Neural progenitor cell (in vitro differentiated cells): ENCODE measurements at places on chromosomes 13 and 19. TPM values are rescaled to one million over a fixed set of nuclear protein-coding genes. Genes with fewer than 3 reads are reported as not detected.

DNA sequence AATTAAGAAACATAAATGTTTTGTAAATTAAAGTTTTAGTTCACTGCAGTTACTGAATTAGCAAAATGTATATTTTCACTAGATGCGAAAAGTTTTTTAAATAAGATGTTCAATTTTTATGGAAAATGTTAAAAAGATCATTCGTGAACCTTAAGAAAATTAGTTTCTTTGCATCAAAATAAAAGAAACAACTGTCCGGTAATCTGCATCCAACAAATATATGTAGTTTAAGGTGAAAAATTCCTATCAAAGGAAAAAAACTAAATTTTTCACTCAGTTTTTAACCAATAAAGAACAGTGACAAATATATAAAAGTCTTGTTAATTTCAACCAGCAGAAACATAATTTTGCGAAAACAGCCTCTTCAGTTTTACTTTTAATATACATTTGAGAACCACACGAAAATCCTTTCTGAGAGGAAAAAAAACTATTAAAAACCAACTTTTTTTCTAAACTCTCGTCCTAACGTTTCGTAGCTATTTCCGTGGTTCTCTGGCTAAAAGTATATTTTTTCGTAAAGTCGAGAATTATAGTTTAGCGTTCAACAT is 64.5 kb downstream of the KCNRG start:
- DNase-seq: no peak

DNA sequence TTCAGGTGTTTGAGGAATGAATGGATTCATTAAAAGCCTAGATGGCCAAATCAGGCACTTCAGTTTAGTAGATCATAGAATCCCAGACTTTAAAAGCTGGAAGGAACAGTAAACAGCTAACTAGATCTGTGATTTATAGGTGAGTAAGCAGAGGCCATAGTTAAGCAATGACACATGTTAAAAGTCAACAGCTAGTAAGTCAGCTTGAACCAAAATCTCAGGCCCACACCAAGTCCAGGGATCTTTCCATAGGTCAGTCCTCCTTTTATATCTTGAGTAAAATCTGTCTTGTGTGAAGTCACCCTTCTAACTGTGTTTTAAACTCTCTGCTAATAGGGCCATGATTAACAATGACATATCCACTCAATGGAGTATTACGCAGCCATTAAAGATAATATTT is 275.5 kb upstream of the SOX21 start:
- DNase-seq: no peak

DNA sequence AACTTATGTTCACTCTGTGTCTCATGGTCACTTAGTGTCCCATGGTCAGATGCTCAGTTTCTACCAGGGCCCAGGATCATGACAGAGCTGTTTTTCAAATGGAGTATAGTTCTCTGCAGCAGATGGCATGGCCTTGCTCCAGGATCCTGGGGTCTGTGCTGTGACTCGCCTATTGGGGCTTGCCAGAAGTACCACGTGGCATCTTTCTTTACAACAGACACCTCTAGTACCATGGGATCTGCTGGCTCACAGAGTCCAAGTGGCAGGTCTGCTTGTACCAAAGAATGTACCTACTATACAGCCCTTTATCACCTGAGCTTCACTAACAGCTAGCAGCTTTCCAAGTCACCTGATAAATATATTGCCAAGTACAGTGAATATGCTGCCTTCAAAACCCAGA is 6.0 kb upstream of the RNF6 start:
- no peak for DNase-seq

- DNase-seq: no peak
These were observed 41.5 kb downstream of the ZNF787 start for GRCh38 chr19:56079609-56080008.

DNA sequence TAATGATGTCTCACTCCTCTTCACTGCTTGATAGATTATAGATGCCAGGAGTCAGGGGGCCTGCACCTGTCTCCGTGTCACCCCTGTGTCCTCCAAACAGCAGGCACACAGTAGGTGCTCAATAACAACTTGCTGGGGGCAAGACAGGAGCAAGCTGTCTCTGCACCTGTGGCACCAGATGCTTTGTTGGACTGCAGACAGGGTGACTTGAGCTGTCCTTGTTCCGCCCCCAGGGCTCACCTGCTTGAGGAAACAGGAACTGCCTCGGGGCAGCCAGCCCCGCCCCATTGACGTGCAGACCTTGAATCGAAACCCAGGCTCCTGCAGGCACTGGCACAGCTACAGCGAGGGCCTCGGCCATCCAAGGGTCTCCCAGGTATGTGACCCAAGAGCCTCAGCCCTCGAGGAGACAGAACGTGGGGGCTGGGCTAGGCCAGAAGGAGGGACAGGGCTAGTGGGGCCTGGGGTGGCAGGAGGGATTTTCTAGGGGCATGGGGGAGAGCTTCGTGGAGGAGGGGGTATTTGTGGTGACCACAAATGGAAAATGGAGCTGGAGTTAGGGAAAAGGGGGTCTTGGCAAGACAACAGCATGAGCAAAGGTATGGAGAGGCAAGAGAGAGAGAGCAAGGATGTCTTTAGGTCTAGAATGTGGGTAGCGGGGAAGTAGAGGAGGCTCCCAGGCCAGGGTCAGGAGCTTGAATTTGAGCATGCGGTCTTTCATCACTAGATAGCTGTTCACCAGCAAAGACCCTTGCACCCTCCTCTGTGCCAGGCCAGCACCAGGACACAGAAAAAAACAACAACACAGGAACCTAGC is at the start of gene HSH2D:
HSH2D (plus strand) TSS at position 287 of the 817 bp plus-strand sequence. CDS start 5,066 bp downstream, outside the sequence.
- no peak for DNase-seq

GRCh38 chr13:33290421-33290965 is 4.9 kb upstream of the STARD13 start:
- DNase-seq: no peak

GRCh38 chr19:18172331-18173053 is 1.1 kb upstream of the IFI30 start:
- no peak for DNase-seq

DNA sequence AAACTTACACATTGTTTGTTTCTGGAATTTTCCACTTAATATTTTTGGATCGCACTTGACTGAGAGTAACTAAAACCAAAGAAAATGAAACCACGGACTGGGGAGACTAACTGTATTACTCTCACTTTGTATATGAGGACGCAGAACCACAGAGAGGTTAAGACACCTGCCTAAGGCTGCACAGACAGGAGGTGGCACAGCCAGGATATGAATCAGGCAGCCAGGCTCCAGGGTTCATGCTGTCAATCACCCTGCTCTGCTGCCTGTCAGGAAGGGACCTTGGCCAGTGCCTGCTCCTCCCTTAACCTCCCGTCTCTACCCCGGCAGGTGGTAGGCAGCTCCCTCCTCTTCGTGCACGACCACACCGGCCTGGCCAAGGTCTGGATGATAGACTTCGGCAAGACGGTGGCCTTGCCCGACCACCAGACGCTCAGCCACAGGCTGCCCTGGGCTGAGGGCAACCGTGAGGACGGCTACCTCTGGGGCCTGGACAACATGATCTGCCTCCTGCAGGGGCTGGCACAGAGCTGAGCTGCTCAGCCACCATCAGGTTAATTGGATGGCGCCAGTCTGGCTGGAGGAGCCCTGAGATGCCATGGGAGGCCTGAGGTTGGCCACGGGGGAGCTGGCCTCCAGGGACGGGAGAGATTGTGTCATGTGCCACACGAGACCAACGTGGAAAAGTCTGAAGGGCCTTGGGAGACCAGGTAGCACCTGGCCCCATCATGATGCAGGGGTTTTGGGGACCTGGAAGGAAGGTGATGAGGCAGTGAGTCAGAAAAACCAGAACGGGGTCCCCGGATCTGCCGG is 11.0 kb downstream of the ACTMAP start:
- no peak for DNase-seq

DNA sequence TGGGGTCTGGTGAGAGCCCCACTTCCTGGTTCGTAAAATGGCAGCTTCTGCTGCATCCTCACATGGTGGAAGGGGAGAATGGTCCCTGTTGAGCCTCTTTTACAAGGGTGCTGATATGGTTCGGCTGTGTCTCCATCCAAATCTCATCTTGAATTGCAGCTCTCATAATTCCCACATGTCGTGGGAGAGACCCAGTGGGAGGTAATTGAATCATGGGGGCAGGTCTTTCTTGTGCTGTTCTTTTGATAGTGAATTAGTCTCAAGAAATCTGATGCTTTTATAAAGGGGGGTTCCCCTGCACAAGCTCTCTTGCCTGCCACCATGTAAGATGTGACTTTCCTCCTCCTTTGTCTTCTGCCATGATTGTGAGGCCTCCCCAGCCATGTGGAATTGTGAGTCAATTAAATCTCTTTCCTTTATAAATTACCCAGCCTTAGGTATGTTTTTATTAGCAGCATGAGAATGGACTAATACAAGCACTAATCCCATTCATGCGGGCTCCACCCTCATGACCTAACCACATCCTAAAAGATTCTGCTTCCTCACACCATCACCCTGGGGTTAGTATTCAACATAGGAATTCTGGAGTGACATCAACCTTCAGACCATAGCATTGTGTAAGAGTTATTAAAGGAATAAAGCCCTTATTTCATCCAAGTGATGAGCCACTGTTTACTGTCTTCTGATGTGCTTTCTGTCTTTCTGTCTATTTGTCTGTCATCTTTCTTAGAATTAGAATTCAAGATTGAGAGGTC is 159.0 kb upstream of the IRS2 start:
- no peak for DNase-seq

- DNase-seq: no peak
These were observed 19.0 kb upstream of the ACOD1 start for GRCh38 chr13:76929320-76929719.

DNA sequence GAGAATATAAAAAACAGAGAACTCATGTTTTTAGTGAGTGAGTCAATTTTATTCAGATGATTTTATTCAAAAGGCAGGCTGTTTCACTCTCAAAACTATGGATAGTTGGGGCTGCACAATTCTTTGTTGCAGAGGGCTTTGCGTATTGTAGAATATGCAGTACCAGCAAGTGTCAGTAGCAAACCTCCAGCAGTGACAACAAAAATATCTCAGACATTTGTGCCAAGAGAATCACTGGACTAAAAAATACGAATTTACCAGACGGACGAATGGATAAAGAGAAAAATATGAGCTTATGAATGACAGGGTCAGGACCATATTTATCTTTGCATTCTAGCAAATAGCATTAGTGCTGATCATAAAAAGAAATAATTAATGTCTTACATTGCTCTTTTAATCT is 359.1 kb downstream of the FGF14 start:
- DNase-seq: no peak

- DNase-seq: no peak
These were observed 28.9 kb upstream of the EVI5L start for GRCh38 chr19:7801020-7801570.

DNA sequence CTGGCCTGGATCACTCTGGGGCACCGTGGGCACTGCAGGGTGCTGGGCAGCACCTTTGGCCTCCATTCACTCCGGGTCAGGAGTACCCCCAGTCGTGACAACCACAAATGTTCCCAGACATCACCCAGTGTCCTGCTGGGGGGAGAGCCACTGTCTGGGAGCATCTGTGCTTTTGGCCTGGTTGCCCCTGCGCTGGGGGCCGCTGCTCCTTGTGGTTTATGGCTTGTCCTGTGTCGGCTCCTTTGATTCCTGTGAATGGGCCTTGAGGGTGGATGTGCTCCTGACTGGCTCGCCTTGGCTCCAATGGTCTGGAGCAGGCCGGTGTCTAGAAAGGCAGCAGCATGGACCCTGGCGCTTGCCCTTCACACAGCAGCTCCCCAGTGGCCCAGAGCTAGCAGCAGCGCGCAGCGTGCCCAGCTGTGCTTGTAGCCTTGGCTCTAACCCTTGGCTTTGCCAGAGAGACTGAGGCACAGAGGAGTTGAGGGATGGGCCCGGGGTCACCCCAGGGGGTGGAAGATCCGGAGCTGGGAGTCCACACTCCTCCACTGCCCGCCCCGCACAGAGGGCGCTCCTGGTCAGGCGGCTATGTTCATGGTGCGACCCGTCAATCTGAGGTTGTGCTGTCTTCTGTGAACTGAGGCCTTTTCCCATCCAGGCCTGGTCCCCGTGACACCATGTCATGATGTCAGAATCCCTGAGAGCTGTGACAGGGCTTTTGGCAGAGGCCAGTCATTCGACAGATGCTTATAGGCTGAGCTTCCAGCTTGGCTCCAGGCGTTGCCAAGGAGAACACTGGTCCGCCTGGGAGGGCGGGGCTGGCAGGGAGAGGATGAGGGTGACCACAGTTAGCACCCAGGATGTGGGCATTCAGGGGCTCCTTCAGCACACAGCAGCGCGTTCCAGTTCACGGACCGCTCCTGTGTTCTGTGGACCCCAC is 4.1 kb downstream of the DAZAP1 start:
- no peak for DNase-seq

- DNase-seq: no peak
These were observed 273.1 kb downstream of the KLF12 start for GRCh38 chr13:73861136-73861535.

GRCh38 chr19:51546650-51547396 is 15.4 kb upstream of the SIGLEC6 start:
- no peak for DNase-seq

GRCh38 chr19:8585894-8586750 is 8.9 kb upstream of the MYO1F start:
- peak; percentile 90 for DNase-seq

DNA sequence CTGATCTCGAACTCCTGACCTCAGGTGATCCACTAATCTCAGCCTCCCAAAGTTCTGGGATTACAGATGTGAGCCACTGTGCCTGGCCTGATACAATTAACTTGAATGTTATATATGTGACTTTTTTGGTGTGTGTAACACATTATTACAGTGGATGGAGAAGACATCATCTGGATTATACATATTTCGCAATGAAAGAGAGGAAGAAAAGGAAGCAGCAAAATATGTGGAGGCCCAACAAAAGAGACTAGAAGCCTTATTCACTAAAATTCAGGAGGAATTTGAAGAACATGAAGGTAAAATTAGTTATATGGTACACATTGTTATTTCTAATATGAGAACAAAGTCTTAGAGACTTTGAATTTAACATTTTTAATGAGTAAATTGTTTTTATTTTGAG is 55.5 kb downstream of the BRCA2 start:
- DNase-seq: no peak

GRCh38 chr13:49124693-49125304 is 95.3 kb upstream of the MLNR start:
- no peak for DNase-seq

GRCh38 chr19:4374498-4375163 is 25.7 kb downstream of the SH3GL1 start:
- DNase-seq: no peak

GRCh38 chr13:93603043-93603442 is 376.4 kb downstream of the GPC6 start:
- no peak for DNase-seq

The LIG4 gene
- total RNA-seq: 8.0 and 16.3 TPM in 2 replicates

The SCN1B gene
- 2.2 and 3.9 TPM in 2 replicates for total RNA-seq

The ZIC2 gene
- 52.4 and 87.3 TPM in 2 replicates for total RNA-seq

The AP1M2 gene
- total RNA-seq: 3.6 and 3.9 TPM in 2 replicates

The C13orf46 gene
- not detected in 2 replicates for total RNA-seq

The KLK8 gene
- 0.46 TPM in 1 of 2 replicates, not detected in the other for total RNA-seq

The C19orf44 gene
- 10.9 and 13.2 TPM in 2 replicates for total RNA-seq

The ZNF177 gene
- 15.7 and 20.9 TPM in 2 replicates for total RNA-seq

The ACER1 gene
- total RNA-seq: not detected in 2 replicates

The RDH8 gene
- not detected in 2 replicates for total RNA-seq

The CEACAM7 gene
- total RNA-seq: not detected in 2 replicates
